ENCODE measurements at places on chromosomes 5 and 9.

DNA sequence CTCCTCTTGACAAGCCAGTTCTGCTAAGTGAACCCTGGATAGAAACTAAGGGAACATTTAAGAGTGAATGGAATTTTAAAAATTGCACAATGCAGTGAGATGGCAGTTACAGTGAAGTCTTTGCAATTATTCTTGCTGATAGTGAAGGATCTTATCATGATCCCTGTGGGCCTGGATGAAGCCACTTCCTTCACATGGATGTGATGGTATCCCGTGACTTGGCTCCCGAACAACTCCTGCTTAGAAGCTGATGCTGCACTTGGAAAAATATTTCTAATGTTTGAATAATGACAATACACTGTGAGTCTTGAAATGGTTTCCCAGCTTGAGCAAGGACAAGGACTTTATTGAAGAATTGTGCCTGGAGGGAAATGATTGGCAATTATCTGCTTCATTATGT lies 49.2 kb upstream of the NTRK2 start:
- DNase-seq, result no peak

DNA sequence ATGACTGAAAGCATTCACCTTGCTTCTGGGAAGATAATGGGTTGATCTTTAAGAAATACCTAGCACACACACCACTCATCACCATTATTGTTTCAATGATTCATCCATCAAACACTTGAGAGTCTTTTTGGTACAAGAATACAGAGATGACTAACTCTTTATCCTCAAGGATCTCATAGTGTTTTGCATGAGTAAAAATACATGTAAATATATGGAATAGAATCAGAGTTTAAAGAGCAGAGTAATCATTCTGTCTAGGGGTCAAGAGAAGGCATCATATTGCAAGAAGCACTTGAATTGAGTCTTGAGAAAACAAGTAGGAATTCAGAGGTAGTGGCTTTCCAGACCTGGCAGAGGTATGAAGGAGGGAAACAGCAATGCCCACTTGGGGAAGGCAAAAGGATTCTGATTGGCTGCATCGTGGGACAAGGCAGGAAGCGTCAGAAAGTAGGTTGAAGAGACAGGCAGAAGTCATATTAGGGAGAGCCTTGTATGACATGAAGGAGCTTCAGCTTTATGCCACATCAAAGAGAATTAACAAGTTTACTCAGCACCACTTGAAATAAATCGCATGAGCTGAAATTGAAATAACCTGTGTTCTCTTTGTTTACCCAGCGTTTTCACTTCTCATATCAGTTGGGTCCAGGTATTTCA lies 542.5 kb downstream of the TLE1 start:
- DNase-seq, result no peak

- no peak for DNase-seq
Observed at GRCh38 chr5:159883522-159883950, 32.7 kb upstream of the ADRA1B start.

DNA sequence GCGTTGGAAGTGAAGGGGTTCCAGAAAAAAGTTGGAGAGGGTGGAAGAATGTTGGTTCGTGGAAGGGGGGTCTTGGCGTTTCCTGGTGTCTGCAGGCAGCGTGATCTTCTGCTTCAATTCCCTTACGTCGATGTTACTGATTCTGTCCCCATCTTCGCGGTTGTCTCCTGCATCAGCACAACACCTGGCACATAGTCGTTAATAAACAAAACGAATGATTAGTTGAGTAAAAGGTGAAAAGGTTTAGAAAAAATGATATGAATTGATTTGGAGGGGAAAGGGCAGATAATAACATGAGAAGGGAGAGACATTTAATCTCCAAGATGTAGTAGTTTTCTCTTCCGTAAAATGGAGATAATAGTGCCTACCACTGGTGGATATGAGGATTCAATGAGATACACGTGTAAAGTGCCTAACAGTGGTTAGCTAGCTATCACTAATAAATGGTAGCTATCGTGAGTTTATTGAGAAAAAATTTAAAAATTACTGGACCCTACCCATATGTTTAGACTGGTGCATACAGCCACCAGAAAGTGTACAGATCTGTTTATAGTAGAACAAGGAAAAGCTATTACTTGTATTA lies 556 bp downstream of the MTREX start:
- no peak for DNase-seq

DNA sequence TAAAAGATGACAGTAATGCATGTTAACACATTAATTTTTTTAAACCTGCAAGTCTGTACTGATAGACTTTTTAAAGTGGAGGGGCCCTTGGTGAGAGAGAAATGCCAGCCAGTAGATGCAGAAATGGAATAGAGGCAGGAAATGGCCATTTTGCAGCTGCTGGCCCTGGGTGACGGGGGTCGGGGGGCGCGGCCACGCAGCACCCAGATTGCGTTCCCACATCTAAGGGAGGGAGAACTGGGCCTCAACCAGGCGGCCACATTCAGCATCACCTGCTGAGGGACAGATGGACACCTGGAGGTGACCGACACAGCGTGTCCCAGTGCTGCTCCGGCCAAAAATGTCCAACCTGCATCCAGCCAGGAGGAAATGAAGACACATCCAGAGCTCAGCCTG lies 6.3 kb upstream of the CLIC3 start:
- no peak for DNase-seq

- no peak for DNase-seq
Observed at GRCh38 chr9:33105959-33106358, 29.5 kb upstream of the SMU1 start.

DNA sequence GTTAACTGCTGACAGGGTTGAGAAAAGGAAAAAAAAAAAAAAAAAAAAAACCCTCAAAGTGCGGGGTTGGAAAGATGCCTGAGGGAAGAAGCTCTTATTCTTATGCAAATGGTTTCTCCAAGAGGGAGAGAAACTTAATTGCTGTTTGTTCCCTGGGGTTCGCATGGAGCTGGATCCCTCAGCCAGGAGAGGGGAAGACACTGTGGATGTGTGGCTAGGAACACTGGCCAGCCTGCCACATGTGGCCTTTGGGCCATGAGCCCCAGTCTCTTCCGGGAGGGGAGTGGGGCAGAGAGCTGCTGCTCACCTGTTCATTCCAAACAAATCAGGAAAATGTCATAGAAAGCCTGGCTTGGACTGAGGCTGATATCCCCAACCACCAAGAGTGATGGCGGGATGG lies 9.4 kb upstream of the SCGB3A2 start:
- peak; percentile 94 for DNase-seq

DNA sequence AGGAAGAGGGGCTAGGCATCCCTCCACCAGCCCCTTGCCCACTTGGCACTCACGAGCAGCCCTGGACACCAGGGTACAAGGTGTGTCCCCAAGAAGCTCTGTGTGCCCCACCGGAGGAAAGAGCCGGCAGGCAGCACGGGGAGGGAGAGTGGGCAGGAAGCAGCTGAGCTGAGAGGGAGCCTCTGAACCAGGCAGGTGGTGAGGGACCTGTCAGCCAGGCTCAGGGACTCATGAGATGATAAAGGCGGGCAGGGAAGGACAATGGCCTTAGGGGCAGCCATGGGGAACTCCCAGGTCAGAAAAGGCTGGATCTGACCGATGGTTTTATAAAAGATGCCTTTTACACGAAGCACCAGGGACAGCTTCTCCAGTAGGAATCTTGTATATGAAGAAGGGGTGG lies 112.0 kb downstream of the VAV2 start:
- DNase-seq, result no peak

DNA sequence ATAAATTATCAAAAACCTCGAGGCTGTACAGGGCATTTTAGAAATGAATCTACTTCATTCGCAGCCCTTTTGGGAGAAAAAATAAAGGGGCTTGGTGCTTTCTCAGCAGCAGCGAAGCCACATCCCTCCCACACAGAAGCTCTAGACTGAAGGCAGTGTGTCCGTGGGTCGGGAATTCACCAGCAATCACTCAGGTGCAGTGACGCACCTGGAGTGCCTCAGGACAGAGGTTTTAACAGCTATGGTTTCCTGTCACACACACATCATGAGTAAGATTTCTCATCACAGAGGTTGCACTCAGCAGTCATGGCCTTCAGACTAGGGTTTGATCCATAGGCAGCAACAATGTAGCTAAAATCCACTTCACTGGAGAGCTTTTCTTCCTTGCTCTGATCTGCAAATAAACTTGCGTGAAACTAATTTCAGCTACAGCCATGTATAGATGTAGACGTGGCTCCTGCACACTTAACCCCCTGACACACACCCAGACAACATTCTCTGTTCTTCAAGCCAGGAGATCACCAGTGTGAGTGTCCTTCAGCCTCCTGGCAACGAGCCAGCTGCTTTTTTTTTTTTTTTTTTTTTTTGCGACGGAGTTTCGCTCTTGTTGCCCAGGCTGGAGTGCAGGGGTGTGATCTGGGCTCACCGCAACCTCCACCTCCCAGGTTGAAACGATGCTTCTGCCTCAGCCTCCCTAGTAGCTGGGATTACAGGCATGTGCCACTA lies 34.8 kb downstream of the DYNC2I2 start:
- no peak for DNase-seq

DNA sequence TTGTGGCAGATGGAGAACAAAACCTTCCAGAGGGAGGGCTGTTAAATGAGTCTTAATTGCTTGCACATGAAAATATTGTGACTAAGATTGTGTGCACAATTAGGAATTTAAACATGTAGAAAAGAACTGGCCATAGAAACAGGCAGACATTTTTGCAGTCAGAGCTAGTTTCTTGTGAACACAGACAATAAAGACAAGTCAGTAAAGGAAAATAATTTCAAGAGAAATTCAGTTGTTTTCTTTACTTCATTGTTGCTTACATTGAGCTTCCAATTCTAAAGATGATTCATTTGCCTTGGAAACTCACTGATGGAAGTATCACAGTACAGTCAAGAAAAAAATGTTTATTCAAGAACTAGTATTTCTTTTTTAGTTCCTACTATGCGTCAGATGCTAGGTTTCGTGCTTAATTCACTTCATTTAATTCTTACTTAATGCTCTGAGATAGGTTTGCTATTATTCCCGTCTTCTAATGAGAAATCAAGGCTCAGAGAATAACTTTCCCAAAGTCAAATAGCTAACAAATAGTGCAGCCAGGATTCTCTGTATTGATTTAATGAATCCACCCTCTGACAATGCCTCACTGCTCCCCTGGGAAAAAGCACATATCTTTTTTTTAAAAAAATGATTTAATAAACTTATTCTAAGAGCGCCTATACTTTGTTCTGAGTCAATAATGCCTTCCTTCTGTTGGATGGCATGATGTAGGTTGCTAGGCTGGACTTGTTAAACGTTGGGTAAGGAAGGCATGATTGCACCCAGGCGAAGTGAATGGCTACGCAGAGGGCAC lies 581.4 kb downstream of the RAB3C start:
- DNase-seq, result no peak

DNA sequence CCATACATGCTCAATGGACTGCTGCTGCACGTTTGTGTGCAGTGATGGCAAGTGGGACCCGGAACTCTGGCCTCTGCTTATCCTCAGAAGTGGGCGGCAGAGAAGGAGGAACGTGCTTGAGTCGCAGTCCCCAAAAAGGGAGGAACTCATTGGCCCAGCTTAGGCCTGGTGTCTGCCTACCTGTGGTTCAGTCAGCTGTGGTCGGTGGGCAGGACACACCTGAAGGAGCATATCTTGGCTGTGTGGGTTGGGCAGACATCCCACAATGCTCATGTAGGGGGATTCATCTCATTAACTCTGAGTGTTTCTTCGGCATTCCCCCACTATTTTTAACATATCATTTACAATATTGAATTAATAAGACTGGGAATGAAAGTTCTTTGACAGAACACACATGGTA lies 122.9 kb upstream of the IL12B start:
- no peak for DNase-seq

DNA sequence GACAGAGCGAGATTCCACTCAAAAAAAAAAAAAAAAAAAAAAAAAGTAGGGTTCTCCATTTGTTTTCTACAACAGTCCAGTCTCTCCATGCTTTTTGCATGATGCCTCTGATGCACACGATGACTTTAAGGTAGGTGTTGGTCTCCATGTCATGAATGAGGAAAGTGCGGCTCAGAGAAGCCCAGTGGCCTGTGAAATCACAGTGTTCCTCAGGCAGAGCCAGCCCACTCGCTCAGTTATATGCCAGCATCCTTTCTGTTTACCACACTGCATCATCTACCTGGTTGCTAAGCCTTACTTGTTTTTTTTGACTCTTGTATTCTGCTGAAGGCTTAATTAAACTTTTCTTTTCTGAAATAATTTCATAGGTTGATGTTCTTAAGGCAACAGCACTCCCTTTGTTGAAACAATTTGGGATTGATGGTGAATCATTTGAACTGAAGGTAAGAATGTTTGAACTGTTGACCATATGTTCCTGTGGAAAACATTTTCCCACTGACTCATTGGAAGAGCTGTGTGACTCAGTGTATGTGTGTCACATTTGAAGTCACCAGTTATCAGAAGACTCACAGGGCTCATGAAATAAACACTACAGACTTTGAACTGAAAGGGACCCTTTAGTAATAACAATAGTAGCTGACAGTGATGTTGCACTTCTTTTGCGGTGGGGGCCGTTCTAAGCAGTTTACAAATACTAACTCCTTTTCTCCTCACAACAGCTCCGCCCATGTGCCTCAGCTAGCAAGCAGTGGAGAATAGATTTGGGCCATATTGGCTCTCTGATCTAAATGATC lies 40.2 kb downstream of the RCL1 start:
- DNase-seq, result no peak

DNA sequence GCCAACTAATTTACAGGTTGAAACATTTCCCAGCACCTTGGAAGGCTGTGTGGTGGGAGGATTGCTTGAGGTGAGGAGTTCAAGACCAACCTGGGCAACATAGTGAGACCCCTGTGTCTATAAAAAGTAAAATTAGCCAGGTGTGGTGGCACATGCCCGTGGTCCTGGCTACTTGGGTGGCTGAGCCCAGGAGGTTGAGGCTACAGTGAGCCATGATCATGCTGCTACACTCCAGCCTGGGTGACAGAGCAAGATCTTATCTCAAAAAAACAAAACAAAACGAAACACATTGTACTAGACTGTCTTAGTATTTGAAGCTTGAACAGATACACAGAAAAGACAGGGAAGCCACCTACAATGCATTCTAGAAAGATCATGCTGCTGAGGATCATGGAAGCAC lies 2.8 kb upstream of the HSDL2 start:
- DNase-seq, result no peak

DNA sequence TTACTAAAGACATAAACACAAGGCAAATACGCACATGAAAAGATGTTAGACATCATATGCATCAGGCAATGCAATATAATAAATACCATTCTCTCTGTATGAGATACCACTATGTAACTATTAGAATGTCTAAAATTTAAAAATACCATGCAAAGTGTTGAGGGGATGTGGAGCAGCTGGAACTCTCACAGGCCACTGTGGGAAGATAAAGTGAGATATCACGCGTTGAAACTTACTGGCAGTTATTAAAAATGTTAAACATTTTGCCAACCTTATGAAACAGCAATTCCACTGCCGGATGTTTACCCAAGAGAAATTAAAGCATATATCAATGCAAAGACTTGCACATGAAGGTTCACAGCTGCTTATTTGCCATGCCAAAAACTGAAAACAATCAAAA lies 556.7 kb downstream of the LRRC70 start:
- DNase-seq, result no peak
